Activated naive CD4-positive, alpha-beta T cell treated with Interleukin-2 at 50 U/mL for 16 hours (primary cell): ENCODE measurements at places on chromosomes 1 and 21.

GRCh38 chr1:219277304-219278105, 103.8 kb downstream of the LYPLAL1 start:
- no peak for DNase-seq

DNA sequence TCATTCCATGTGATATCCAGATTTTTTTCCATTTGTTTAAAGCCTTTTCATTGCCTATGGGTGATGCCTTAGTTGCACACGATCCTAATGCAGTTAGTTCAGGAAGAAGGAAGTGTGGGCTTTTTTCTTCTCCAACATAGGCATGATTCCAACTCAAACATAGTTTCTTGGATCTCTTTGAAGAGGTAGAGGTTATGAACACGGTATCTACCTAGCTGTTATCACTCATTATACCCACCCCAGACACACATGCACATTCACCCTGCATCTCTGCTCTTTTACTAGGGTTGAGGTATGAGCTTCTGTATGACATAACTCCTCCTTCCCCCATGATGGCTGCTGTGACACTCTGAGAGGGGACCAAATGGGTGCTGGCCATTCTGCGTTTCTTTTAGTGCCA, 122.1 kb upstream of the ZNF648 start:
- no peak for DNase-seq

DNA sequence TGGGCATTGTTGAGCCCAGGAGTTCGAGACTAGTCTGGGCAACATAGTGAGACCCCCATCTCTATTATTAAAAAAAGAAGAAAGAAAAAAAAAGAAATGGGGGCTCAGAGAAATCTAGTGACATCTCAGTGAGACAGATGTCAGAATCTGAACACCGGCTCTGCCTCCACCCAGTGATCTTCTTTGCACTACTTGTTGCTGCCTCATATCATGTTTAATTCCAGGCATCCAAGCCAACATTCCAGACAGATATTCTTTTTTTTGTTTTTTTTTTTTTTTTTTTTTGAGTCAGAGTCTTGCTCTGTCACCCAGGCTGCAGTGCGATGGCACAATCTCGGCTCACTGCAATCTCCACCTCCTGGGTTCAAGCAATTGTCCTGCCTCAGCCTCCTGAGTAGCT, 5.0 kb upstream of the ARL8A start:
- no peak for DNase-seq

DNA sequence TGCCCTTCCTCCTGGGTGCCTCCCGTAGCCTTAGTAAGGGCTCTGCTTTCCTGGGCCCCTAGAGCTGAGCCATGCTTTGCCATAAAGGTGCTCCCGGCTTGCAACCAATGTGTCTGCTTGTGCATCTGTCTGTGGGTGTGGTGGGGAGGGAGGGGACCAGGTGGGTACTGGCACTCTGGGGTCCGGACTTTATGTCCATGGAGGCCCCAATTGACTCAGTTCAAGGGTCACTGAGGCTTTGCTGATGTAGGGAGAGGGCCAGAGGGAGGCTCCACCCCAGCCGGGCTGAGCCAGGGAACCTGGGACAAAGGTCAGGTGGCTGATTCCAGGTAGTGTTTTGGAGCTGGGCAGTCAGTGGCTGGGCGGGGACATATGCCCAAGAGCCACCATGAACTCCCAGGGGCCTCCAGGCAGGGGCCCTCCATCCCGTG, 15.0 kb downstream of the TNFRSF25 start:
- no peak for DNase-seq

DNA sequence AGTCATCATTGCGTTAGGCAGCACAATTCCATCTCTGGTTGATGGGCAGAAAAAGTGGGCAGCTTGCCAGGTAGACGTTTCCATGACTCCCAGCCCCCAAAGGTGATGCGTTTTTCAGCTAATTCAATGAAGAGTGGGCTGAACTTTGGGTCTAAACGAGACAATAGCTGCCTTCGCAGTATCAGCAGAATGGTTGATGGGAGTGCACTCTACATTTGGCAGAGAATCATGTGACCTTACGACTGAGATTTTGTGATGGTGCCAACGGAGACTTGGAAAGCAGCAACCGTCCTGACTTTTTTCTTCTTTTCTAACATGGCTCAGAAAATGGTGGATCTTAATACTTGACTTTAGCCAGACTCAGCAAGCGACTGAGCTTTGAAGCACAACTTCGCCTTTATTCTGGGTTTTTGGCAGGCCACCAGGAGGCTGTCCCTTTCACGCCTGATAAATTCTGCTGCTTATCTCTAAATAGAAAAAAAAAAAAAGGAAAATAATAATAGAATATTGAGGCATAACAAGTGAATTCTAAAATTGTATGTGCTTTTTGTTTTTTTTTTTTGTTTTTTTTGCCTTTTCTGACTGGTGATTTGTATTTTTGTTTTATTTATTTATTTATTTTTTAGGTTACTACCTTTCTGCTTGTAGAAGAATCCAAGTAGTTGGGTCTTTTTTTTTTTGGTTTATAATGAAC, 804.8 kb downstream of the USP25 start:
- DNase-seq = no peak

DNA sequence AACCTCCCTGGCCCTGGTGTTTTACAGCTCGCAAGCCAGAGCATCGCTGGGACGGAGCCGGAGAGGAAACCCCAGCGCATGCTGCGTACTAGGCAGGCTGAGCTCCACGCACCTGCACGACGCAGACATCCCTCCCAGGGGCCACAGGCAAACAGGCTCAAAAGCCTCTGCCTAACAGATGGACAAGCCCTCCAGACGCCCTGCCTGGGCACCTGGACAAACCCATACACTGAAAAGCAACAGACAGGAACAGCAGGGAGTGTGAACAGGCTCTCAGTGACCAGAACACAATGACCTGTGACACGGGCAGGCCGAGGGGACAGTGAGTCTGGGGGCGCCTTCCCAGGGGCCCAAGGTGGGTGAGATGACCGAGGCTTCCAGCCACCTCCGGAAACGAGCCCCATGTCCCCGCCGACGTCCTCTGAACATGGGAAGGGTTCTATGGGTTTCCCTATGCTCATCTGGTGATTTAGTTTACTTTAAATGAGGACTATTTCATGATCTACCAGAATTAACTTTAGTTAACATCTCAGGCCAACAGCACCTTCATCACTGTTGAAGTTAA, 40.3 kb downstream of the NPHP4 start:
- no peak for DNase-seq

GRCh38 chr1:178341261-178341956, 155.4 kb downstream of the CLEC20A start:
- DNase-seq = no peak

GRCh38 chr1:179017383-179018326, 8.0 kb upstream of the FAM20B start:
- DNase-seq = no peak

GRCh38 chr1:61247051-61247825, 164.9 kb downstream of the NFIA start:
- DNase-seq = no peak

DNA sequence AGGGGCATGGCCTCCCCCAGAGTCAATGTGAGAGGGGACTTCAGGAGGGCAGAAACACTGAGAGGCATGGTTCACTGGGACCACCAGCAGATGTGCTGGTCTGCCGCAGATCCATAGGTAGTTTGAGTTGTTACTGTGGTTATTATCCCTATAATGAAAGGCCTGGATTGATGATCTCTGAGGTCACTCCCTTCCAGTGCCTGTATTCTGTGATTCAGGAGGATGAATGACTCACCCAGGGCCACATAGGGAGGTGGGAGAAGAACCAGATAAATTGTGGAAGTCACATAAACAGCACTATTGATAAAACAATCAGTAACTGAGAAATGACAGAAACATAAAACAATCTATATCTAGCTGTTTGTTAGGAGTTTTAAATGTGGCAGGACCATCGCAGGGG, 22.7 kb upstream of the ACTL8 start:
- DNase-seq = no peak

- no peak for DNase-seq
Observed at GRCh38 chr1:236292425-236292824, 10.7 kb upstream of the ERO1B start.

- peak; percentile 73 for DNase-seq
Observed at GRCh38 chr1:109201123-109201703, 12.5 kb upstream of the SARS1 start.

DNA sequence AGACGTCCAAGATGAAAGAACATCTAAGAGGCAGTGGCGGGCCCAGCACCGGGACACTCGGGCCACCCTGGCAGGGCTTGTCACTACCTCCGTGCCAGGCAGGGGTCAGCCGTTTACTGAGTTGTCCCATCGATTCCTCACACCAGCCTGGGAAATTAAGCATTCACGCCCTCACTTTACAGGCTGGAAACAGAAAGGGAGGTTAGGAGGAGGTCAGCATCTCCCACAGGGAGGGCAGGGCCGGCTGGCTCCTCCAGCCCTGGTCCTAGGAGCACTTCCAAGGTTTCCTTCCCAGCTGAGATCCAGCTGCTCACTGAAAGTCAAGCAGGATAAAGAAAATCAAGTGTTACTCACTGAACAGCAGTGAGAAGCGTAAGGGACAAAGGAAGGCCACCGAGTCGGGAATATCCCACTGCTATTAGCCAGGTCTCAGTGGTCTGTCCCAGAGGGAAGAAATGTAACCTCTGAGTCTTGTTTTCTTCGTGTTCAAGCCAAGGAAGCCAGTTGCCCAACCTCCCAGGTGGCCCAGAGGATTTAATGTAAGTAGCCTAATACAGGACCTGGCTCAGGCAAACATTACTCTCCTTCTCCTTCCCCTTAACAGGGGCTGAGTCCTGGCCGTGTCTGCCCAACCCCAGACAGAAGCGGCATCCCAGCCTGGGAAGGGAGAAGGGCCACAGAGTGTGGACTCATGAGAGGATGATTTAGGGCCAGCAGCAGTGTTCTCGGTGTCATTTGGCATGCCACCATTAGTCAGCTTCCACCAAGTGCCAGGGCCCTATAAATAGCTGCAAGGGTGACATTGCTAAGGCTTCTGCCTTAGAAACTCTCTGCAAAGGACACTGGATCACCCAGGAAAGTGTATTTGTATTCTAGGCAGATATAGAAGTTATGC, 203.1 kb upstream of the GALNT2 start:
- no peak for DNase-seq

- no peak for DNase-seq
Observed at GRCh38 chr1:210755991-210756659, 377.8 kb downstream of the KCNH1 start.

DNA sequence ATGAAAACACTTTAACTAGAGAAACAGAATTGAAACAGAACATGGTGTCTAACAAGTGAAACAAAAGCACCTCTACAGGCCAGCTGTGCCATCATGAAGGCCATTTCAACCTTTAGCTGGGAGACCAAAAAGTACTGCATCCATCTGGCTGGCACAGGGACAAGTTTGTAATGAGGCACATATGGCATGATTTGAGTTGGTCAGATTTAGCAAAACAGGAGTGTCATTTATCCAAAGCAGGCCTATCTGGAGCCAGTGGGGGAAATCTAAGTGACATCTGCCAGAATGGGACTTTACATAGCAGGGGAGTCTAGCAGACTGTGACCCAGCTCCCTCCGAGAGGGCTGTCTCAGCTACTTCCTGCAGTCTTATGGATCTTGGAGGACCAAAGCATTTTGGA, 51.9 kb downstream of the DNTTIP2 start:
- no peak for DNase-seq

- DNase-seq = no peak
Observed at GRCh38 chr1:93715529-93716126, 34.0 kb upstream of the BCAR3 start.

DNA sequence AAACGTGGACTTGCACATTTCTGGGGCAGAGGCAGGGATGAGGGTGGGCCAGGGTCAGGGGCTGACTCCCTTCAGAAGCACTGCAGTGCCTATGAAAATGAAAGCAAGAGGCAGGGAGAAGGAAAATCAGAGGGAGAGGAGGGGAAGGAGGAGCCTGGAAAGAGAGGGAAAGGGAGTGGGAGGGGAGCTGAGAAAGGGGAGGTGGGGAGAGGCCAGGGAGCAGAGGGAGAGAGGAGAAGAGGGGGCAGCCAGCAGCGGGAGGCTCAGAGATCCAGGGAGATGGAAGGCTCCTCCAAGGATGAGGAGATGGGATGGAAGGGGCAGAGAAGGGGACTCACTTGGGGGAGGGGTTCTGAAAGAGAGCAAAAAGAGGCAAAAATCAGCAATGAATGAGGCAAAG, 96.3 kb upstream of the KLHDC7A start:
- DNase-seq = no peak

GRCh38 chr1:182367926-182368325, 23.7 kb downstream of the GLUL start:
- no peak for DNase-seq

DNA sequence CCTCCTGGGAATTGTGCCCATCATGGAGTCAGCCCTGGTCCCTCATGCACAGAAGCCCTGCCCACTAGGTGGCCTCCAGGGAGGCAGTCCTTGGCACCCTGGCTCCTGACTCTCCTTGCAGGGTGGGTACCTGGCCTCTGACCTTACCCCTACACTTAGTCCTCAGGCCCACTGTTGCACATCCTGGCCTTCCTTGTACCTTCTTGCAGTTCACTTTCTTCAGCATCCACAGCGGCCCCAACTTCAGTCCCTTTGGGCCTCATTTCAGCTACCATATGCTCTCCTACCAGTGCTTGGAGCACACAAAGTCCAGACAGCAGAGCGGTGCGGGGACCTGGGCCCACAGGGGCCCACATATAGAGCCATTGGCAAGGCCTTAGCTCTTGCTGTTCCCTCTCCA, 19.2 kb upstream of the PARP1 start:
- no peak for DNase-seq

DNA sequence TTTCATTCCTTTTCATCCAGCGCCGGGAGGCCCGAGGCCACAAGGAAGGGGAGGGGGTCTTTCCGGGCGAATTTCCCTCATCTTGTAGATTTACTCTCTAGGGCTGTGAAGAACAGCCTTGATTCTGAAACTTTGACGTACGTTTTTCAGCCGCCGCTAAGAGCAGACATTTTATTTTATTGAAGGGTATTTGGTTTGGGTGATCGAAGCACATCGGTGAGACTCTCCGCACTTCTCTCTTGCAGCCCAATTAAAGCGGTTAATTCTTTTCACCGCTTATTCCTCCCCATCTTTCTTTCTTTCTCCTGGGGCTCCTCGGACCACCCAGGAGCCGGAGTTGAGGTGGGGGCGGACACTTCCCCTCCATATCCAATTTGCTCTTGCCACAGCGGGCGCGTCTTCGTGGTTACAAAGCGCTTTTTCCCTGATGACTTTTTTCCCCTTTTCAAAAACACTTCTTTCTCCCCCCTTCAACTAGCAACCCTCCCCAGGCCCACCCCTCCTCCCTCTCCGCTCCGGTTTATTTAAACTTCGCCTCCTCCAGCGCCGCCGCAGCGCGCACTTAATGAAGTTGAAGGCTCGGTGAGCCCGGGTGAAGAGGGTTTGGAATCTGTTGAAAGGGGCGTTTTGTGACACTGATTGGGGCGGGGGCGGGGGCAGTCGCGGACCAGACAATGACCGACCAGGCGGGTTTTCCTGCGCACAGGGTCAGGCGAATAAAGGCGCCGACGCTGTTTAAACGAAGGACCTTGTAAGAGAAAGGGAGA, 5.9 kb downstream of the FOXD2 start:
- no peak for DNase-seq
